Activated naive CD4-positive, alpha-beta T cell treated with anti-CD3 and anti-CD28 coated beads, Interleukin-2, amount 50 U/mL, for 72 hours (primary cell): ENCODE measurements at places on chromosomes 7 and 10. TPM values are rescaled to one million over a fixed set of nuclear protein-coding genes. Genes with fewer than 3 reads are reported as not detected.

WNT8B gene
- total RNA-seq, result 0.20 TPM

ACTR1A gene
- 48.9 TPM for total RNA-seq

GRCh38 chr10:80488539-80489066 is 34.5 kb downstream of the TSPAN14 start:
- DNase-seq, result peak; percentile 50

DNA sequence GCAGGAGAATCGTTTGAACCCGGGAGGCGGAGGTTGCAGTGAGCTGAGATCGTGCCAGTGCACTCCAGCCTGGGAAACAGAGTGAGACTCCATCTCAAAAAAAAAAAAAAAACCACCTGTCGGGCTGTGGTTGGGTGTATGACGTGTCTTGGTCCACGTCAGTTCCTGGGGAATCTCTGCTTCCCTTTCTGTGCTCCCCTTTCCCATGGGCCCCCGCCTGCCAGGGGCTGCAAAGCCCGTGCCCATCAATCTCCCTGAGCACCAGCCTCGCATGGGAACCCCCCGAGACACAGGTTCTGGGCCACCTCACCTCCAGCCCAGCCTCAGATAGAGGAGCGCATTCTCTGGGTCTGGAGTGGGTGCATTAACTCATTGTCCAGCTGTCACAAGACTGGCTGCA is 2.3 kb upstream of the SH2B2 start:
- no peak for DNase-seq

CALD1 gene
- total RNA-seq, result 15.4 TPM

FANK1 gene
- not detected for total RNA-seq

DNA sequence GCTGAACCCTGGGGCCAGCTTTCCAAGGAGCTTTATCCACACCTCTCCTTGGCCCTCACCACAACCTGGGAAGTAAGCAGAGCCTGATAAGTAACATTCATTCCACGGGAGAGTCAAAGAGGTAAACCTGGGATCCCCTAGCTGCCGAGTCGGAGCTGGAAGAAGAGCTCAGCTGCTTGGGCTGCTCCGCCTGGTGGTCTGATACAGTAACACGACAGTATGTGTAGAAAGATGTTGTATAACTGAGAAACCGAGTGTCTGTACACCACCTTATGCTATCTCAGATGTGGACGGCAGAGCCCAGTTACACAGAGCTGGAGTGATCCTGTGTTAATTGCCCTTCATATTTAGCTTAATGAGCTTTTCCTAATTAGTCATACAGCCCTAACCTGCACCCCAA is 151.3 kb upstream of the KMT2E start:
- DNase-seq, result no peak

- no peak for DNase-seq
These were observed 33.8 kb upstream of the COMTD1 start for GRCh38 chr10:75269605-75270004.

DNA sequence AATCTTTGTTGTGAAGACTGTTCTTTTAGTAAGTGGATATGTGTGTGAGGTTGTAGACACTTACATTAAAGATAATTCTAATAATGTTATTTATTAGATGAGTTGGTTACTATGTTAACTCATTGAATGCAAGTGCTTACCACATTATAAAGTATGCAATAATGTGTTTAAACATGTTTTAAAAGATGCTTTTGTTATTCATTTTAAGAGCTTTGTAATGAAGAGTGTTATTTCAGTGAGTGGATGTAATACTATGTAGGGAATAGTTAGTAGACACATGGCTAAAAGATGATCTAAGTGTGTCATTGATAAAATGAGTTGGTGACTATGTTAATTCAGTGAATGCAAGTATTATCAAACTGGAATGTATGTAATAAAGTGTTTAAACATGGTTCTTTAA is 70.0 kb upstream of the VOPP1 start:
- DNase-seq, result no peak

- no peak for DNase-seq
These were observed 285.2 kb downstream of the AUTS2 start for GRCh38 chr7:69883399-69883891.

DNA sequence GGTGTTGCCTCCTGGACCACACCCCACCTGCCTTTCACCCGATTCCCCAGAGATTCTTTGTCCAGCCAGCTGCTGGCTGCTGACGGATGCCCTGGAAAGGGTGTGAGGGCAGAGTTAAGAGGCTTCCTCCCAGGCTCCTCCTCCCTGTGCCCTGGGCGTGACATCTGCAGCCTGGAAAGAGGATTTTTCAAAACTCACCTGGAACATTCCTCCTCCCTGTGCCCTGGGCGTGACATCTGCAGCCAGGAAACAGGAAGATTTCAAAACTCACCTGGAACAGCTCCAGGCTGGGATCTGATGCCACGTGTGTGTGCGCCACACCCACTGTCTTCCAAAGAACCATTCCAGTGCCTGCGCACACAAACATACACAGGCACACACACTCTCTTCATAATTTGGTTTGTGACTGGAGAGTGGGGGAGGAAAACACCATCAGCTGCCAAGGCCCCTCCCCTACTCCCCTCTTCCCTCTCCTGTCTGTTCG is 5.2 kb downstream of the MARVELD1 start:
- DNase-seq, result no peak

ANKRD1 gene
- not detected for total RNA-seq

SUN3 gene
- total RNA-seq, result not detected

SPDYE6 gene
- not detected for total RNA-seq

- no peak for DNase-seq
These were observed 458.5 kb downstream of the KCNMA1 start for GRCh38 chr10:77179015-77179695.

GRCh38 chr7:22447008-22447407 is 53.0 kb downstream of the STEAP1B start:
- DNase-seq, result no peak

DNA sequence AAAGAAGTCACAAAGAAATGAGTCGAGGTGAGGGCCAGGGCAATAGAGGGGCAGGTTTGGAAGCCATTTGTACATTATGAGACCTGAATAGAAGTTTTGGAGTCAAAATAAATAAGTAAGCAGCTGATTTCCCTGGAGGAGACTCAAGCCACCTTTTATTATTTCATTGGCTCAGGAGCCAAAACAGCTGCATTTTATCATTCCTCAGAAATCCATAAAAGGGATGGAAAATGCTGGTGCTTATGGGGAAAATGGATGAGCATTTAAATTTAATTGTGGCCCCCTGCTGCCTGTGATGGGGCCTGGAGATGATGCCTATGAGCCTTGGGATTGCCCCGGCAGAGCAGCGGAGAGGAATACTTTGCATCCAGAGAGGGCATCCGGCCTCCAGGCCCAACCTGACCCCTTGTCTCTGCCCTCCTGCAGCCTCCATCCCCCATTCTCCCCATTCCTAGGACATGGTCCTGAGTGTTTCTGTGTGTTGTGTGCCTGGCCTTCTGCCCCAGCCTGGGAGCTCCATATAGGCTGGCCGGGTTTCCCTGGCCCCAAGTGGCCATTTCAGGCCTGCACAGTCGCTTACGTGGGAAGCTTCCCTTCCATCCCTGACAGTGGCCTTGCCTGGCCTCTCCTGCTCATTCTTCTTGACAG is 296.8 kb upstream of the ZMIZ1 start:
- DNase-seq, result no peak

- DNase-seq, result no peak
These were observed 11.9 kb downstream of the CPXM2 start for GRCh38 chr10:123879606-123880257.

DNA sequence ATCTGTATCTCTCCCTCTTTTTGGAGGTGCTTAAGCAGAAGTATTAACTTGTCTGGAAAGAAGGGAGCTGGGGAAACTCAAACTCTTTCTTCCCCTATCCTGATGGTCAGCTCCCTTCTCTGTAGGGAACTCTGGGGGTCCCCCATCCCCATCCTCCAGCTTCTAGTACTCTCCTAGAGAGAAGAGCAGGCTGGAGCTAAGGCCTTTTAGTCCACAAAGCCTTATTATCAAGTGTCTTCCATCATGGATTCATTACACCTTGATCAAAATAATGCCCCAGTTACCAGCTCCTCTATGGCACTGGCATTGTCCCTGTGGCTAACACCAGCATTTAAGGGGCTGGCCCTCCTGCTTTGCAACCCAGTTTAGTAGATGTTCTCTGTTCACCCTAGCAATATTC is 35.7 kb downstream of the CADPS2 start:
- no peak for DNase-seq

DNA sequence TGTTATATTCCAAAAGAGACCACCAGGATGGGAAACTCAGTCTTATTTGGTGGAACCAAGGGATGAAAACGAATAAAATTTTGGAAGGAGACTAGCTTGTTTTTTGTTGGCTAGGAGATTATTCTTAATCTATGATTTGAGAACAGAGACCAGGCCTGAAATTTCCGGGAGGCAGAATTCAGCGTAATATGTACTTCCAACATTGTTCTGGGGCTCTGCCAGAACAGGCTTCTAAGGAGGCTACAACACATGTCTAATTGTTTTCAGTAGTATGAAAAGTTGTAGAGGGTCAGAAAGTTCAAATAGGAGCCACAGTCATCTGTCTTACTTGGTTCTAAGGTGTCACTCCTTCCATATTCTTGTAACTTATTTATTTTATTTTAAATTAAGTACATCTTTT is 1.7 kb downstream of the DDX21 start:
- no peak for DNase-seq

DNA sequence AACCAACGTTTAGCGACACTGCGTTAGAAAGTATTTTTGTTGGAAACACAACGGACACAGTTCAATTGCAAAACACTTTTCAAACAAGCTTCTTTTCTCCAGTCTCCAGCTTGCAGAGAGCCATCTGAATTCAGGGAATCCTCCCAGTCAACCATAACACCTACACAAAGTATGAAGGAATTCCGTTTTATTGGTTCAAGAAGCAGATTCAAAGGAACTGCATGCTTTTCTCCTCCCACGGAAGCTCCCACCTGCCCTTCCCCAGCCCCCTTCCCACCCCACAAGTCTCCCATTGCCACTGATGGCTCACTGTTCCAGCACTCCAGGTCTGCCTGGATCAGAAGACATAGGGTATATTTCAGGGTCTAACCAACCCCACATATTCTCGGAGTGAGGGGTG is 190.6 kb upstream of the TCF7L2 start:
- DNase-seq, result no peak

ASCC1 gene
- 65.5 TPM for total RNA-seq

EBLN1 gene
- total RNA-seq, result not detected

DNA sequence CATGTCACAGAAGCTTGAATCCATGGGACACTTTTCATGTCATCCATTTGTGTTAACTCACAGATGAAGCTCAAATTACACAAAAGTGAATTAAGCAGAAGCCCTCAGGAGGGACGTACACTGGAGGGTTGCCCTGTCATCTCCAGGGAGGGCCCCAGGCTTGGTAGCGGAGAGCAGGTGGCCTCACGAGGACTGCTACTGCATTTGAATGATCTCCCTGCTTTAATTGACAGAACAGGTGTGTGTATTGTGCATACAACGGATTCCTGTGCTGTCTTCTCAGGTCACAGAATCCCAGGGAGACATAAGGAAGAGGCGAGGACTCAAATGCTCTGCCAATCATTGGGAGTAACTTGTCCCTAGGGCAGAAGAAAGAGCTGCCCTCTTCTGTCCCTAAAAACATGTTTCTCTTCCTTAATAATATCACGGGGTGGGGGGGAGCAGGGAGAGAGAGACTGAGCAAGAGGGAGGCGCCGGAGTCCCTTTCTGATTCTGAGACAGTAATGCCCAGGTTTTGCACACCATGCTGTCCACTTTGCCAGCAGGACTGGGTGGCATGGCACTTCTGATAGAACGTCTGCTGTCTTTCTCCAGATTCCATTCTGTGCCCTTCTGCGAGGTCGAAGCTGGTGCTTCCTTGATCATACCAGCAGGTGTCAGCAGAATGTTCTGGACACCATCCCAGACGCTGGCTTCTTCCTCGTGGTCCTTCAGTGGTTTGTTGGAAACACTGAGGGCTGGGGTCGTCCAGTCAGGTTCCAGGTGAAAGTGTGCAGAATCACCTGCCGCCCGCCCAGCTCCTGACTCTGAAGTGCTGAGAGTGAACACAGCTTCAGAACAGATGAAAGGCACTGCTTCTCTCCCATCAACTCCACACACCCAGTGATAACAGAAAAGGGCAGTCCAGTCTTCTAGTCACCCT is 26.2 kb upstream of the RASGEF1A start:
- DNase-seq, result peak; percentile 32

- no peak for DNase-seq
These were observed 449.1 kb downstream of the SUGCT start for GRCh38 chr7:40583667-40584444.

DNA sequence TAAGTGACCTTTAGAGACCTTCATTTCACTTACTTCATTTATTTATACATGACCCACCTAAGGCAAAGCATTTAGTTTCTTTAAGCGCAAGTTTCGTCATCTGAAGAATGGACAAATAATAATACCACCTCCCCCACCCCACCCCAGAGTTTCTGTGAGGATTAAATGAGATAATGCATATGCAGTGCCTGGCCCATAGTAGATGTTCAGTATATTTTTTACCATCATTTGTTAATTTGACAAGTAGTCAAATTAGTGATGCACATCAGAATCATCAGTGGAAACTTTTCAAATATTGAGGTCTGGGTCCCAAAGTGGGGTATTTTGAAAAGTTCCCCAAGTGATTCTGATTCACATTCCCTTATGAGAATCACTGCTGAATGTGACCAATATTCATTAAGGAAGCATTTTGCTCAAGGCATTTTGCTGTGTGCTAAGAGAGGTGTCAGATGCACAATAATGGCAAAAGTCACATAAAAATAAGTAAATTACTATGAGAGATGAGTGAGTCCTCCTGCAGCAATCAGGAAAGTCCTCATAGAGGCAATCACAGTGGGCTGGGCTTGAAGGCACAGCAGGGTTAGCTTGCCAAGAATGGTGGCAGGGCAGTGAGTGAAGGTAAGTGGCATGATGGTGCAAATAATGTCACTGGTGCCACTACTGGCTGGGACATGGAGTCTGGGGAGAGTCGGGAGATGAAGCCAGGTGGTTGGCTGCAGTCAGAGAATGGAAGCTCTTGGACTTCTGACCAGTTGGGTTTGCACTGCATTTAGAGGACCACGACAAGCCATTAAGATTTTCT is 244.1 kb downstream of the PTEN start:
- no peak for DNase-seq
